ENCODE measurements at places on chromosomes 16 and 17. TPM values are rescaled to one million over a fixed set of nuclear protein-coding genes. Genes with fewer than 3 reads are reported as not detected.
A peak's percentile ranks its signal among the peaks of the same experiment; 100 is the strongest.

The KRT13 gene
- not detected for total RNA-seq

DNA sequence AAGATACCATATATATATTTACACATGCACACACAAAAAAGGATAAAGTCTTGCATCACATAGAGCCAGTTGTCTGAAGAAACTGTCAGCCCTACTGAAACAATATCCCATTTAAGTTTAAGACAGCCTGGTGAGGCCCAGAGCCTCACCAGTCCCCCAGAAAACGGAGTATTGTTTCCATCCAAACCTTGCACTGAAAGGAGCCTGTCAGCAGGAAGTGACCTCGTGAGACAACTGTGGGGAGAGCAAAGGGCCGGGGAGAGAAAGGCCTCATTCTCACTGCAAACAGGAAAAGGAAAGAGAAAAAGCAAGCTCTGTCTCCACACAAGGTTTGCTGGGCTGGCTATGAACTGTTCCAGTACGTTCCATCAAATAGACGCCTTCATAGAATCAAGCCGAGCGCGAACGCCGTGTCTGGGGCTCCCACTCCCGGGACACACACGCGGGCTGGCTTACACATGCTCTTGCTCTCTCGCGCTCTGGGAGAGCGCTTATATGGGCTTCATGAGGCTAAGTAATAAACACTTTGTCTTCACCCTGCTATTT lies 44.4 kb upstream of the ZFHX3 start:
- no peak overlapping the region for H3K4me3 ChIP-seq
- peaks cover under 1% of the 10 kb centered on the region for H3K27me3 ChIP-seq
- DNase-seq = no peak
- peaks cover 5% of the 10 kb centered on the region for H3K4me1 ChIP-seq

DNA sequence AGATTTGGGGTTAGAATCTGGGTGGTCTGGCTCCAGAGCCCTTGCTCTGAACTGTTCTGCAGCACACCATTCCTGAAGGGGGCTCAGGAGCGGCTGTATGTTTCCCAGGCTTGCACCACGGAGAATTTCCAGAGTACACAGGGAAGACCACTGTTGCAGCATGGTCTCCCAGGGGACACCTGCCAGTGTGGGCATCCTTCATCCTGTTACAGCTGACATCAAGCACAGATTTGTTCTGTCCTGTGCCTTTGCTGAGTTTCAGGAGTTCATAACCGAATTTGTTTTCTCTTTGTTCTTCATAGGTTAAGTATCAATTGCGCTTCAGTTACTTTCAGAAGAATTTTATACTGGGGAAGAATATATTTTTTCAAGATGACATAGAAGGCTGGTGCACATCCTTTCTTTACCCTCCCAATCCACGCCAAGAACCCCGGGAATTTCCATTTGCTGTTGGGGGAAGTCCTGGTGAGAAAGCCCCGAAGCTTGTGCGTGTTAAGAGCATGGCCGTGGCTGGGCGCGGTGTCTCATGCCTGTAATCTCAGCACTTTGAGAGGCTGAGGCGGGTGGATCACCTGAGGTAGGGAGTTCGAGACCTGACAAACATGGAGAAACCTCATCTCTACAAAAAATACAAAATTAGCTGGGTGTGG lies 26.3 kb upstream of the ABCA3 start:
- H3K36me3 ChIP-seq = no peaks in the 10 kb centered on the region
- H3K27me3 ChIP-seq = peaks cover 40% of the 10 kb centered on the region
- no peak overlapping the region for H3K4me3 ChIP-seq

The C16orf86 gene
- total RNA-seq = 3.8 TPM

- no peaks in the 10 kb centered on the region for H3K36me3 ChIP-seq
- H3K4me3 ChIP-seq = no peak overlapping the region
- H3K27me3 ChIP-seq = peaks cover 18% of the 10 kb centered on the region
- H3K27ac ChIP-seq = no peak overlapping the region
- H3K4me1 ChIP-seq = no peaks in the 10 kb centered on the region
These were observed 28.9 kb upstream of the MAP3K14 start for GRCh38 chr17:45345554-45346215.

DNA sequence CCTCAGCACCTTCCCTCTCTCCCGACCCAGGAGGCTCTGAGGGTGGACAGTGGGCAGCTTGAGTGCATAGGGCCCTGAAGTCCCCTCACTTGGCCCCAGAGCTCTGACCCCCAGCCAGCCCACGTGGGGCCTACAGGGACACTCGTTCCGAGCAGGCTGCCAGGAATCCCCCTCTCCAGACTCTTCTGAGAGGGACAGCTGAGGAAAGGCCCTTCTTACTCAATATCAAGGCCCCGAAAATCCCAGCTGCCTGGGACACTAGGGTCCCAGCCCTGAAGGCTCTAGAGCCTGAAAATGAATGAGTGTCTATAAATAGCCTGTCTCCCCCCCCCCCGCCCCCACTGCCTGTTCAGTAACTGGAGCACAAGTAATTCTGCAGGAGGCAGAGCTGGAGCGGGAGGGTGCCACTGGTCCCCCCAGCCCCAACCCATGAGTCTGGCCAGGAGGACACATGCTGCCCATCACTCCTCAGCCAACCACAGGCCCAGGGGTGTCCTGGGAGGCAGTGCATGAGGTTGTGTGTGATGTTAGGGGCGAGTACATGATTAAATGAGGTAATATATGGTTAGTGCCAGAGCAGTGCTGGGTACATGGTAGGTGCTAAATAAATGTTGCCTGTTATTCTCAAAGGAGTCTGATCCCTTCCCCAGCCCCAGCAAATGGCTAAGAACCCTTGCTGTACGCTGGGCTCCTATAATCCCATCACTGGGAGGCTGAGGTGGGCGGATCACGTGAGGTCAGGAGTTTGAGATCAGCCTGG lies 11.6 kb downstream of the ADAM11 start:
- no peak for DNase-seq
- H3K36me3 ChIP-seq = no peaks in the 10 kb centered on the region
- no peak overlapping the region for H3K4me3 ChIP-seq
- H3K27ac ChIP-seq = no peak overlapping the region
- peaks cover 14% of the 10 kb centered on the region for H3K4me1 ChIP-seq

DNA sequence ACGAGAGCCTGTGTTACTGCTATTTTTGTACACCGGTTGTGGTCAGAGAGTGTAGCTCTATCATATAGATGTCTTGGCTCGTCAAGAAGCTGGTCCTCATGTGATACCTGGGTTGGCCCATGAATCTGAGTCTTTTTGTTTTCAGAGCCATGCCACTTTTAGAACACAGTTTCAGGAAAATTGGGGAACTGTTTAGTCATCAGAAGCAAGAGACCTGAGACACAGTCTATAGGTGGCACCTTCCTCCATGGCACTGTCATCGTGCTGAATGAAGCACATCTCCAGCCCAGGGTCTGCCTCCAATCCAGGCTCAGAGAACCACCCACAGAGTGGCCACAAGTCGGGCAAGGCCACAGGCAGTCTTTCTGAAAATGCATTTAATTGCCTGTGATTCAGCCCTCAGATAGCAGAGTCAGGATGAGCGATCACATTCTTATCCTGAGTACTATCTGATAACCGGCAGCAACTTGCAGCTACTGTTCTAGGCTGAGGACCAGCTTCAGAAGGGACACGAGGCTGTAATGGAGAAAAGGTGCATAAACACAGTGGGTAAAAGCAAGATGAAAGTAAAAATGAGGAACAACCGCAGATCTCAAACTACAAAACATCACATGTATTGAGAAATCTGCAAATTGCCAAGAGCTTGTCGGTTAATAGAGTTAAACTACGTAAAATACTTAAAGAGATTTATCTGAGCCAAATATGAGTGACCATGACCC lies 14.2 kb upstream of the HAPSTR1 start:
- H3K36me3 ChIP-seq = peaks cover 20% of the 10 kb centered on the region
- peaks cover 46% of the 10 kb centered on the region for H3K4me1 ChIP-seq
- DNase-seq = no peak

GRCh38 chr17:8843344-8843743 lies 24.1 kb downstream of the PIK3R6 start:
- H3K27ac ChIP-seq = peak overlapping the region; percentile 68
- peaks cover 8% of the 10 kb centered on the region for H3K4me1 ChIP-seq
- H3K36me3 ChIP-seq = peaks cover 22% of the 10 kb centered on the region

DNA sequence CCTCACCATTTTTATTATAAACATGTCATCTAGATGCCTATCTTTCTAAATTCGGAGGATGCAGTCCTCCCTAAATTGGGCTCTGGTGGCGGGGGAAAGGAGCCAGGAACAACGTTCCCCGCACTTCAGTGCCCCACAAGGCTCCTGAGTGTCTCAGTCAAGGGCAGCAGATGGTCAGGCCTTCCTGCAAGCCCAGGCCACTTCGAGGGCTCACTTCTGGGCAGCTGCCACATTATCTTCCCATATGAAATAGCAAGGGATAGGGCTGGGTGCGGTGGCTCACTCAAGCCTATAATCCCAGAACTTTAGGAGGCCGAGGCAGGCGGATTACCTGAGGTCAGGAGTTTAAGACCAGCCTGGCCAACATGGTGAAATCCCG lies 32.3 kb downstream of the FBXO31 start:
- peaks cover 13% of the 10 kb centered on the region for H3K36me3 ChIP-seq
- no peaks in the 10 kb centered on the region for H3K27me3 ChIP-seq
- H3K4me1 ChIP-seq = peaks cover 2% of the 10 kb centered on the region

GRCh38 chr17:41710472-41711090 lies 1.6 kb upstream of the GAST start:
- H3K27me3 ChIP-seq = peaks cover 11% of the 10 kb centered on the region
- DNase-seq = no peak
- no peak overlapping the region for H3K4me3 ChIP-seq
- H3K27ac ChIP-seq = no peak overlapping the region
- no peaks in the 10 kb centered on the region for H3K36me3 ChIP-seq
- H3K4me1 ChIP-seq = peaks cover 4% of the 10 kb centered on the region
